ENCODE measurements at places on chromosomes 7 and 10.

GRCh38 chr7:11302121-11302520 lies 328.4 kb downstream of the PHF14 start:
- DNase-seq: no peak

- DNase-seq: no peak
These were observed 23.4 kb upstream of the FAM3C start for GRCh38 chr7:121419201-121420148.

GRCh38 chr7:156116514-156117215 lies 304.4 kb upstream of the SHH start:
- DNase-seq: no peak

GRCh38 chr10:33252794-33253203 lies 81.7 kb downstream of the NRP1 start:
- no peak for DNase-seq

DNA sequence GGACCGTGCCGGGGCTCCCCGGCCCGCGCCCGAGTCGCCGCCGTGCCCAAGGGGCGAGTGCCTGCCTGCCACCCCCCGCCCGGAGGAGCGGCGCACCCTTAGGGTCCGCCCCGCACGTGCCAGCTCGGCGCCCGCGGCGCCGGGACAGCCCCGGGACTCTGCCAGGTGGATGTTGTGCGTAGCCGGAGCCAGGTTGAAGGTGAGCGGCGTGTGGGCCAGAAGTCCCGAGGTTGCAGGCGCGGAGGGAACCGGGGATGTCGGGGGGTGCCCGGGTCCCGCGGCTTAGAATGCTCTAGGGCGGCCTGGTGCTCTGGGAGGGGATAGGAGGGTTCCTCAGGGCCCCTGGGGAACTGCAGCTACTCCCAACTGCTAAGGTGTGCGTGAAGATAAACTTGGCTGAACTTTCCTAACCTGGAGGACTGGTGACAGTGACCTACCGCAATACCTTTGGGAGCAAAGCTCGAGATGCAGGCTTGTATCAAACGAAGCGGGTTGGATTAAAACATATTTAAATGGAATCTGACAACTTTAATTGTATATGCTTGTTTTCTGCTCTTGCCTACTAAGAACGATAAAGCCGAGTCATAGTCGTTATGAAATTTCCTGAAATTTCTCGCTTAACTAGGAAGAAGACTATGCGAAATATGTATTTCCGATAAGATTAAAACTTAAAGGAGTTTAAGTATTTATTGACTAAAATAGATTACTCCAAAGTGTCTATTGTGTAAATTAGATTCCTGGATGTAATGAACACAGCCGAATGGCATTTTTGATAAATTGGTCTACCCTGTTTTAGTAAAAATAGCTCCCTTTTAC lies at the start of gene CUX1:
CUX1 (plus strand) TSS at position 156 of the 816 bp plus-strand sequence; CDS start at position 170, 14 bp downstream.
- DNase-seq: peak; percentile 78

GRCh38 chr7:129855234-129855673 lies 97.5 kb downstream of the UBE2H start:
- DNase-seq: no peak

DNA sequence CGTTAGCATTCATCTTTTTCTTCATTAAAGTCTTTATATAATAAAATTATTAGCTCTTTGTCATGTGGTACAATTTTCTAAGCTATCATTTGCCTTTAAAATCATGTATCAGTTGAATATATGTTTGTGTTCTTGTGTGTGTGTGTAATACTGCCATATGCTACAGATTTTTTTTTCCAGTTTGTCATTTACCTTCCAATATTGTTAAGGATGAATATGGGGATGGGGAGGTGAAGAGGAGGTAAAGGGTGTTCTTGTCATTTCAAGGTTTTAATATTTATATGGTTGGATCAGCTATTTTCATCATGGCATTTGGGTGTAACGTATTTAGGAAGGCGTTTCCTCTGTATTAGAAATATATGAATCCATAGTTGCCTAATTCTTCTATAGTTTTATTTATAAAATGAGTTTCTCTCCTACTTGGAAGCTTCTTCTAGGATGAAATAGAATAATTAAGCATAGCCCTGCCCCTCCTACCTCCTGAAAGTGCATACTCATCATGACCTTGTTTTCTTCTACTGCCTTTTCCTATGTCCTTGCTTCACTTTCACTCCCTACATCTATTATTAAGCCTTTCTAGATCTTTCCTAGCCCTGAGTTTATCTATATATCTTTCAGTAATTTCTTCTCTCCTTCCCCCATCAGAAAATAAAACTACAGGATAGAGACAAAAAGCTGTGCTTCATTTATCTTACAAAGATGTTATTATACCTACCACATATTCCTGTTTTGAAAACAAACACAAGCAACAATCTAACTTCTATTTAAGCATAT lies 25.1 kb downstream of the RAB18 start:
- no peak for DNase-seq

- DNase-seq: peak; percentile 64
These were observed 523 bp downstream of the PURB start for GRCh38 chr7:44884621-44885393.

- DNase-seq: no peak
These were observed 17.3 kb downstream of the GET4 start for GRCh38 chr7:893686-894085.

DNA sequence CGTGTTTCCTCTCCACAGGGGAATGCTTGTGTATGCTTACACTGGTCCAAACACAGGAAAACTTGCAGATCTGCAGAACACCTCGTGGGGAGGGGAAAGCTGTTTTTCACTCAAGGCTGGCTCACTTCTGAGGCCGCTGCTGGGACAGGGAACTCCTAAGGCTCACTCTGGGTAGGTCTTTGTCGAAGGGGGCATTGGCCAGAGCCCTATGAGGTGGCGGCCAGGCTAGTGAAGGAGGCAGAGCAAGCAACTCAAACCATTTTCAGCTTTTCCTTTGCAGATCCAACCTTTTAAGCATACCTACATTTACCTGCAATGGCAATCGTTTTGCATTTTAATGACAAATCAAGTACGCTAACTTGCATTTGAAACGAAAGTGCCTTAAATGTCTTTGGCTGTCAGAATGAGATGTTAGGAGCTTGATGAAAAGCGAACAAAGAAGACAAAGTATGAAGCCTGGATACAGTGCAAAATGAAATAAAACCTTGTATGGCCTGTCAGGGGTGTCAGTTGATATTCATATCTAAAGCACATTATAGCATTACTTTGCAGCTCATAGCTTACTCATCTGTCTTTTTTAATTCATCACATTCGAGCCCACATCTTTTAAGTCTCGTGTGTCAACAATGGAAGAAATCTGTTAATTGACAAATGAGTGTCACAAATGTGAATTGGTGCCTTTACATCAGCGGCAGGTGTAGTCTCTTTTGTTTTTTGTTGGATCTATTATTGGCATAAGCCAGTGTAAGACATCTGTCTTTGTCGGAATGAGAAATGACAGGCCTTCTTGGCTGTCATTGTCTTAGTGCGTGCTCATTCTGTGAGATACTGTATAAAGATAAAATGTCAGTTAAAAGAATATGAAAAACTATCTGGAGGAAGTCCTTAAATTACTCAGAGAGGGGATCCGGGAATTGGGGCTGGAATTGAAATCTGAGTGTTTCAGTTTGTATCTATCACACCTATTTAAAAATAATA lies 30.5 kb downstream of the LRMDA start:
- no peak for DNase-seq

DNA sequence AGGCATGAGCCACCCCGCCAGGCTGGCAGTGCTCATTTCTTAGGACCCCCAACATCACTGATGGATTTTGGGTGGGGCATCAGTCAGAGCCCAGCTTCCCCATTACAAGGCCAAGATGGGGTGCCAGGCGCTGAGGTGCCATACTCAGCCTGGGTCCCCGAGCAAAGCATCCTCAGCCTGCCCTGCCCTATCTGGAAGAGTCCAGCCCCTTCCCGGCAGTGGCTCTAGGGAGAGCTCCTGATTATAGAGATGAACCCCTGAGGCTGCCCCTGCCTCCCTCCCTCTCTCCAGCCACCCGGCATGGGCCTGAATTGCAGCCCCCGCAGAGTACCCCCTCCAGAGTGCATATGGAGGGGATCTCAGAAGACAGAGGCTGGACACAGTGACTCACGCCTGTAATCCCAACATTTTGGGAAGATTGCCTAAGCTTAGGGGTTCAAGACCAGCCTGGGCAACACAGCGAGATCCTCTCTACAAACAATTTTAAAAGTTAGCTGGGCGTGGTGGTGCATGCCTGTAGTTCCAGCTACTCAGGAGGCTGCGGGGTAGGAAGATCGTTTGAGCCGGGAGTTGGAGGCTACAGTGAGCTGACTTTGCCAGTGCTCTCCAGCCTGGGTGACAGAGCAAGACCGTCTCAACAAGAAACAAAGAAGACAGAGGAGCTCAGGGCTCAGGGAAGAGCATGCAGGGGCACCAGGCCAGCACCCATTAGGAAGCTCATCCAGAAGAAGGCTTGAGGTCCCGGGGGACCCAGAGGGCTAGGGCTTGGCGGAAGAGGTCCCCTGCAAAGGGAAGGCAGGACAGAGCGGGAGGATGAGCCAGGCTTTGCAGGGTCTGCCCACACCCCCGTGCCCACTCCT lies 13.3 kb downstream of the LAT2 start:
- peak; percentile 72 for DNase-seq

DNA sequence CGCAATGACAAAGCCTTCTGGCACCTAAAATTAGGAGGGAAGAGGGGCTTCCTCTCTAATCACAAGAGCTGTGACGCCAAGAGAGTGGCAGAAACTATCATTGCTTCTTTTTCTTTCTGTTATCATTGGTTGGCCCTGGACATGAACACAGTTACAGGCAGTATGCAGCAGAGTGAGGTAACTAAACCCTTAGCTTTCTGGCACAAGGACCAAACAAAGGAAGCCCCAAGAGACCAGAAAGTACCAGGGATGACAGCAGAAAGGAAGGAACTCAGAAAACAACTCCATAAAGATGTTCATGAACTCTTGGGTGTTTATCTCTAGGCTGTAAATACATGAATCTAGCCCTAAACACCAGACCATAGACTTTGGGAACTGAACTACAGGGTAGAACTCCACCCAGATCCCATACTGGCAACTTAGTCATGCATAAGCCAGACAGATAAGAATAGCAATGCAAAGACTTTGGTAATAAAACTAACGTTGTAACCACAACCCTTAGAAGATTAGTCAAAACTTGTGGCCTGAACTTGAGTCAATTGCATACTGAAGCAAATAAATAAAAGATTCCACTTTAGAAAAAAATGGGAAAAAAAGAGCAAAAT lies 195.7 kb upstream of the PTN start:
- no peak for DNase-seq

GRCh38 chr7:158824028-158824427 lies 5.3 kb downstream of the ESYT2 start:
- no peak for DNase-seq

- peak; percentile 38 for DNase-seq
These were observed 26.0 kb downstream of the ASB4 start for GRCh38 chr7:95511716-95512260.

DNA sequence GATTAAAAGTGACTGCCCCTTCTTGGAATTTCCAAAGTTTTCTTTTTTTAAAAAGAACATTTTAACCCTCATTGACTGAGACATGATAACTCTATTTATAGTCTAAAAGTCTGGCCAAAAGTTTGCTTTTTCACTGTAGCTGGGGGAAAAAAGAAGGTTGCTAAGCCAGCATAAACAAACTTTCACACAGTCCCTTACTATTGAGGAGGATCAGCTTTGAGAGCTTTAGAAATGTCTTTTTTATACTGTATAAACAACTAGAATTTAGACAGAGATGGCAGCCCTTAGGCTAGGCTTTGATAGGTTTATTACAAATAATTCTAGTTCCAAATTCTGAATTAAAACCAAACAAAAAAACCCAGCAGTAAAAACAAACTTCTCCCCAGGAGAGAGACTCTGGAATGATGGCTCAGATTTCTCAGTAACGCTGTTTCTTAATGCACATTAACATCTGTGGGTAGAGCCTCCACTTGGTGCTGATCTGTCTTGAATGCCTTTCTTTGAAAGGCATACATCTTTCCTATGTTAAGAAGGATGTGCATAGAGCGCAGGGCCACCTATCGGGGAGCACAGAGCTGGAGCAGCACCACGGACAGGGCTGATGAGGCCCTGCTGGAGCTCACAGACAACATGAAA lies 100.9 kb upstream of the PDLIM1 start:
- no peak for DNase-seq

DNA sequence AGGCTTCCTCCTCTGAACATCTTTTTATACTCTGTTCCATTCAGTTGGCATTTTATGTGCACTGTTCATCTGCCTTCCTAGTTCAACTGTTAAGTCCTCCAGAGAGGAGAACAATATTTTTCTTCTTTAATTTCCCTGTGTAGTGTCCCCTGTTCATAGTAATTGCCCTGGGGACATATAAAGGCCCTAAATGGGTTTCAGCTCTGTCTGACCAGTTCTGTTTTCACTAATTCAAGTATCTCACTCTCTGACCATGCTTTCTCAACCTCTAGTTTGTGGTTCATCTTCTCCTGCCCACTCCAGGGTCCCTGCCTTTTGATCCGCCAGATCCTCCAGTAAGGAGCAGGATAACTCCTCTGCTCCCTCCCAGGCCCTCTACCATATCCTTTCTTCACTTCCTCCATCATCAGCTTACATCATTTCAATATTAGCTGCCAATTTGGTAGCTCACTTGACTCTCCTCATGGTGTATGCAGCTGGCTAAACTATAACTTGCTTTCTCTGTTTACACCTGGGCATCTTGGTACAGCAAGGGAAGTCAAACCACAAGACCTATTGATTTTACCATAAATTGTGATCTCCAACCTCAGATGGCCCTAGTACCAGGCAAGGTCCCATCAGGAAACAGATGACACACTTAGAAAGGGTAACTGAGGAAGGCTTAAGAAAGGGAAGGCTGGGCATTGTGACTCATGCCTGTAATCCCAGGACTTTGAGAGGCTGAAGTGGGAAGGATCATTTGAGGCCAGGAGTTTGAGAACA lies 17.7 kb upstream of the C10orf67 start:
- no peak for DNase-seq

GRCh38 chr10:98249134-98249533 lies 18.9 kb downstream of the LOXL4 start:
- no peak for DNase-seq
